SJSA1 (cell line): ENCODE measurements at places on chromosomes 6 and 20. TPM values are rescaled to one million over a fixed set of nuclear protein-coding genes. Genes with fewer than 3 reads are reported as not detected.

ALDH5A1 gene
- 0.66 and 0.78 TPM in 2 replicates for total RNA-seq

GRCh38 chr20:16360668-16361067, 212.6 kb downstream of the KIF16B start:
- DNase-seq = no peak

APOM gene
- 0.75 and 1.1 TPM in 2 replicates for total RNA-seq

SLC17A9 gene
- not detected in 2 replicates for total RNA-seq

DNA sequence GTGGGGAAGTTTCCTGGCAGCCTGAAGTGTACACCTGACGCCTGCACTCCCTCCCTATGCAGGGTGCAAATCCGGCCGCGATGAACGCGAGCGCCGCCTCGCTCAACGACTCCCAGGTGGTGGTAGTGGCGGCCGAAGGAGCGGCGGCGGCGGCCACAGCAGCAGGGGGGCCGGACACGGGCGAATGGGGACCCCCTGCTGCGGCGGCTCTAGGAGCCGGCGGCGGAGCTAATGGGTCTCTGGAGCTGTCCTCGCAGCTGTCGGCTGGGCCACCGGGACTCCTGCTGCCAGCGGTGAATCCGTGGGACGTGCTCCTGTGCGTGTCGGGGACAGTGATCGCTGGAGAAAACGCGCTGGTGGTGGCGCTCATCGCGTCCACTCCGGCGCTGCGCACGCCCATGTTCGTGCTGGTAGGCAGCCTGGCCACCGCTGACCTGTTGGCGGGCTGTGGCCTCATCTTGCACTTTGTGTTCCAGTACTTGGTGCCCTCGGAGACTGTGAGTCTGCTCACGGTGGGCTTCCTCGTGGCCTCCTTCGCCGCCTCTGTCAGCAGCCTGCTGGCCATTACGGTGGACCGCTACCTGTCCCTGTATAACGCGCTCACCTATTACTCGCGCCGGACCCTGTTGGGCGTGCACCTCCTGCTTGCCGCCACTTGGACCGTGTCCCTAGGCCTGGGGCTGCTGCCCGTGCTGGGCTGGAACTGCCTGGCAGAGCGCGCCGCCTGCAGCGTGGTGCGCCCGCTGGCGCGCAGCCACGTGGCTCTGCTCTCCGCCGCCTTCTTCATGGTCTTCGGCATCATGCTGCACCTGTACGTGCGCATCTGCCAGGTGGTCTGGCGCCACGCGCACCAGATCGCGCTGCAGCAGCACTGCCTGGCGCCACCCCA, 1.2 kb downstream of the GPR6 start:
- no peak for DNase-seq

WFDC10B gene
- not detected in 2 replicates for total RNA-seq

COX7A2 gene
- 405 and 1,112 TPM in 2 replicates for total RNA-seq
